ENCODE measurements at places on chromosomes 16 and 17.

GRCh38 chr16:57462978-57463362 lies 491 bp downstream of the POLR2C start:
- no peak for DNase-seq

GRCh38 chr17:75404731-75405364 lies 630 bp downstream of the GRB2 start:
- DNase-seq = peak; percentile 35

DNA sequence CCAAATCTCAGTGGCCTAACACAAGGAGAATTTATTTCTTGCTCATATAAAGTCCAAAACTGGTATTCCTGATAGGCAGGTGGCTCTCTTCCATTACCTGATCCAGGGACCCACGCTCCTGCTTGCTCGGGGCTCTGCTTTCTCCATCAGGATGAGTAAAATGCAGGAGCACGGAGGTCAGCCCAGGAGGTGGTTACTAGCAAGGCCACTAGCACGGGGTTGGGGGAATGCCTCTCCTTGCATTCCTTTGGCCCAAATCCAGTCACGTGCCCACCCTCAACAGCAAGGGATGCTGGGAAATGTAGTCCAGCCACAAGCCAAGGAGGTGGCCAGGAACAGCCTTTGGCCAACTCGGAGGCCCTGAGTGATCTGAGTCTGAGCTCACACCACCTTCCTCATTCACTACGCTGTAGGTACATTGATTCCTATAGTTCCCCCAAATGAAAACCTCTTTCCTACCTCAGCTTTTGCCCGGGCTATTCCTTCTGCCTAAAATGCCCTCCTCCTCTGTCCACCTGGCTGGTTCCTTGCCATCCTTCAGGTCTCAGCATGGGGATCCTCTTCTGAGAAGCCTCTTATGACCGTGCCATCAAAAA lies 38.3 kb upstream of the HAPSTR1 start:
- no peak for DNase-seq

- DNase-seq = no peak
Observed at GRCh38 chr17:82235056-82235774, 6.4 kb downstream of the SLC16A3 start.

DNA sequence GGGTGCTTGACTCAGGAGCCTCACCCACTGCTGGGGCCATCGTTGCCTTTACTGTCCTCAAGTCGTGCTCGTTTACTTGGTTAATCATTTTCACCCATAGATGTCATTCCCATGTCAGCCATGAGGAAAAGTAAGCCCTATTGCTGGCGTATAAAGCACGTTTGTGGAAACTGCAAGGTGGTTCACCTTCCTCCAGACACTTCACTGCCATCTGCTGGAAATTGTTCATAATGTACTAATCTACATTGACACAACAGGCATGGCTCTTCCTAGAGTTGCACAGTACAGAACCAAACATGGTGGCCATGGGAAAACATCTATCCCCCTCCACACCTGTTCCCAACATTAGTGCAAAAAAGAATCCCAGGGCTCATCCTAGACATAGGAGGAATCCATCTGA lies 116.6 kb downstream of the ZNF18 start:
- DNase-seq = no peak

- no peak for DNase-seq
Observed at GRCh38 chr16:57282510-57283213, 1.8 kb downstream of the PLLP start.

GRCh38 chr17:37068266-37068665 lies 119.5 kb downstream of the AATF start:
- no peak for DNase-seq

DNA sequence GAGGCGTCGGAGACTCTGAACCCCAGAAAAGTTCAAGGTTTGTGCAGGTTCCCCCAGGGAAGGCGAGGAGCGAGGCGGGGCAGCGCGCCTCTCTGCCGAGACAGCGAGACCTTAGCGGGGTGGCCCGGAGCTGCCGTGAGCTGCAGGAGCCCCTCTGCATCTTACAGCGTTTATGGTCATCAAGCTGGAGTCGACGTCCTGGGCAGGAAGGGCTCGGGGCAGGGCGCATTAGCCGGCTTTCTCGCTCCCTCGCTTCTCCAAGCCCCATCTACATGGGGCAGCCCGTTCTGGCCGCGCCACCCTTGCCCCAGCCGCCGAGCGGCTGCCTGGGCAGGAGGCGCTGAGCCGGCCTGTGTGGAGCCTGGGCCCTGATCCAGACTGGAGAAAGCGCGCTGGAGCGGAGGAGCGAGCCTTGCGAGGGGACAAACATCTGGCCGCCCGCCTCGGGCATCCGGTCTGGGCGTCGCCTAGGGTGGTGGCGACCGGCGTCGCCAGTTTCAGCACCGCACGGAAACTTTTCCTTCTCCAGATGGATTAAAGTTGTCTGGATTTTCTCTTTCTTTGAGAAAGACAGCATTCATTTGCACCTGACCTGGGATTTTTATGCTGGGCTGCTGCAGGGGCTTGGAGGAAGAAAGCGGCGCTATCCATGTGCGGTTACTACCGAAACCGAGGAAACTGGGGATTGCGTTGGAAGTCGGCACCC lies 750 bp downstream of the TMEM132E start:
- no peak for DNase-seq

DNA sequence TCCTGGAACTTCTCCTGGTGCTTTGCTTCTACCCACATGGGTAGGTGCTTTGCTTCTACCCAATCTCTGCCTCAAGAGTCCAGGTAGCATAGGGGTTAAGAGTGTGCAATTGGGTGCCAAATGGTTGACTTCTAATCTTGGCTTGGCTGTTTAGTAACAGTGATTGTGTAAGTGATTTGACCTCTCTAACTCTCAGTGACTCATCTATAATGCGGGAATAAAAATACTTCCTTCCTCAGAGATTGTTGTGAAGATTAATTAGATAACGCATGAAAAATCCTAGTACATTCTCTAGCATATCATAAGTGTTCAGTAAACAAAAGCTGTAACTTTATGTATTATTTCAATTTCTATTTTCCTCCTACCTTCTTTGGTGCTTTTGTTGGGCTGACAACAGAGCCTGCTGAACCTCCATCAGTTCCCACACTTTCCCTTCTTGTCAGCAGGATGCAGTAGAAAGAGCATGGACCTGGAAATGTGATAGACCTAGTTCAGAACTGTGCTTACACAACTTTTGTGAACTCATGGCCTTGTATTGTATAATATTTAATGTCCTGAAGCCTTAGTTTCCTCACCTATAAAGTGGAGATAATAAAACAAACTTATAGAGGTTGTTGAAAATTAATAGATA lies 72.9 kb upstream of the SMIM36 start:
- no peak for DNase-seq

DNA sequence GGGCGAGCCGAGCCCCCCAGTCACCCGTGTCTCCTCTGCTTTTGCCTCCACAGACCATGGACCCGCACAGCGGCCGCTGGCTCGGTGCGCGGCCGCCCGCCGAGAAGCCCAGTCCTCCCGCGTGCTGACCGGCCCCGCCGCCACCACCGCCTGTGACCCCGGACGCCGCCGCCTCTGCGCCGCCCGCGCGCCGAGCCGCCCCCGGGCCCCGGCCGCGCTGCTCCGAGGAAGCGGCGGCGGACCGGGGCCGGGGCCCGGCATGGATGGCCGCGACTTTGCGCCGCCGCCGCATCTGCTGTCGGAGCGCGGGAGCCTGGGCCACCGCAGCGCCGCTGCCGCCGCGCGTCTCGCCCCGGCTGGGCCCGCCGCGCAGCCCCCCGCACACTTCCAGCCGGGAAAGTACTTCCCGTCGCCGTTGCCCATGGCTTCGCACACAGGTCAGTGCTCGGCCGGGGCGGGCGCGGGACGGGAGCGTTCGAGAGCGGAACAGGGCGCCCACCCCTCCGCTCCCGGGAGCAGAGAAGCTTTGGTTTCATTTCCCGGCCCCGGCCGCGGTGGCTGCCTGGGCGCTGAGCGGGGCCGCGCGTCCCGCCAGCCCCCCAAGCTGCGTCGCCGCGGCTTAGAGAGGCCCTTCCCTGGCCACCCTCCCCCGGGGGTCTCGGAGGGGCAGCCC lies 4.4 kb downstream of the BAHCC1 start:
- no peak for DNase-seq

- no peak for DNase-seq
Observed at GRCh38 chr16:53937161-53937880, 233.4 kb downstream of the FTO start.

DNA sequence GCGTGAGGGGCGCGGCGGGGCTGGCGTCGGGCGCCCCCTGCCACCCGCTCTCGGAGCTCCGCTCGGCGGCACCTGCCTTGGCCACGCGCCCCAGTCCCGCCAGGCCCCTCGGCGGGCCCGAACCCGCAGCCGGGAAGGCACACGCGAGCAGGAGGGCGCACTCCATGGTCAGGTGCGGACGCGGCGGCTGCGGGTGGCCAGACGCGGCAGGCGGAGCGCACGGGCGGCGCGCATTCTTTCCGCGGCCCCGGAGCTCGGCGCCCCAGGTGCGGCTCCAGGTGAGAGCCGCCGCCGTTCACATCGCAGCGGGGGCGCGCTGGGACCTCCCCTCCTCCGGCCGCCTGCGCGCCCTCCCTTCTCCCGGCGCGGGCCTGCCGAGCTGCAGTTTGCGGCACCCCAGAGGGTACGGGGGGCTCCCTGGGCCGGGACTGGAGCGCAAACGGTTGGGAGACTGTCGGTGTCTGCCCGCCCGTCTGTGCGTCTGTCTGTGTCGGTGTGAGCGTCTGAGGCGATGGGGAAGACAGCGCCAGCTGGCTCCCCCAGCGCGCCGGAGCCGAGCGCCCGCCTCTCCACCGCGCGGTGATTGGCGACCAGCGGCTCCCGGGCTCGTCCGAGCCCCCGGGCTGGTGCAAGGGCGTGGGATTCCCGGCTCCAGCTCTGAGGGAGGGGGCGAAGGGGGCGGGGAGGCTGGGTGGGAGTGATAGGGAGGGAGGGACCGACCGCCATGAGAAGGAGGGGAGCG lies at the start of gene ADAMTS18:
ADAMTS18 (minus strand) TSS at position 505 of the 742 bp plus-strand sequence; CDS start at position 166, 339 bp downstream.
- no peak for DNase-seq

GRCh38 chr17:81901167-81902022 lies 643 bp upstream of the NPB start:
- no peak for DNase-seq

- no peak for DNase-seq
Observed at GRCh38 chr16:25699069-25699468, 7.3 kb downstream of the HS3ST4 start.

DNA sequence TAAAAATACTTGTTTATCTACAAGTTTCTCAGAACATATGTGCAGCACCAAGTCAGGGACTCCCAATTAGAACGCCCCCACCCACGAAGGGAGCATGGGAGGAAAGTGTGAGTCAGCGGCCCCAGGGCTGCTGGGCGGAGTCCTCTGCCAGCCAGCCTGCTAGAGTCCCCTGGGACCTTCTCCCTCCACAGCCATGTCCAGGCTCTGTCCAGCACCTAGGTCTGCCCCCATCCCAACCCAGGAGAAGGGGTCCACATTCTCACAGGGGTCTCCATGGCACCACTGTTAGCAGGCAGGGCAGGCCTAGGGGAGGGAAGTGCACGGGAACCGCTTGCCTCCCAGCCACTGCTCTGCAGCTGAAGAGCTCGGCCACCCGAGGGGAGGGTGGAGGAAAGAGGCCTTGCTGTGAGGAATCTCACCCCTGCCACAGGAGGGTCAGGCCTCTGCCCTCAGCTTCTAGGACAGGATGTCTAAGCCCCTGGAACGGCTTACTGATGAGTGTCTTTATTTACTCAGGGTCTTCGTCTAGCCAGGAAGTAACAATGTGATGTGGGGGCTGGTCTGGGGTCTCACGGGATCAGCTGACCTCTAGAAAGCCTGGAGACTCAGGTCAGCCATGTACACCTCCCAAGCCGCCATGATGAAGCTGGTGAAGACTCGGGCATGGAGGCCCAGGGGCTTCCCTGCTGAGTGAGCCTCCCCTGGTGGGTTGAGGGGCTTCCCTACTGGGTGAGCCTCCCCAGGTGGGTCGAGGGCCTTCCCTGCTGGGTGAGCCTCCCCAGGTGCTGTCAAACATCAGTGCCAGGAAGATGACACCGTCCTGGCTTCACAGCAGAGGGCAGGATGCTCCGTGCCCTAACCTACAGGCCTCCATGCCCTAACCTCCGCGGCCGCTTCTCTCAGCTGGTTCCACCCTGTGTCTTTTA lies 190.3 kb downstream of the RBFOX3 start:
- DNase-seq = no peak

GRCh38 chr16:85988723-85989313 lies 89.9 kb downstream of the IRF8 start:
- DNase-seq = no peak

- DNase-seq = no peak
Observed at GRCh38 chr17:29954405-29954804, 13.0 kb downstream of the EFCAB5 start.

GRCh38 chr17:5226940-5227878 lies 7.5 kb downstream of the SCIMP start:
- DNase-seq = no peak

DNA sequence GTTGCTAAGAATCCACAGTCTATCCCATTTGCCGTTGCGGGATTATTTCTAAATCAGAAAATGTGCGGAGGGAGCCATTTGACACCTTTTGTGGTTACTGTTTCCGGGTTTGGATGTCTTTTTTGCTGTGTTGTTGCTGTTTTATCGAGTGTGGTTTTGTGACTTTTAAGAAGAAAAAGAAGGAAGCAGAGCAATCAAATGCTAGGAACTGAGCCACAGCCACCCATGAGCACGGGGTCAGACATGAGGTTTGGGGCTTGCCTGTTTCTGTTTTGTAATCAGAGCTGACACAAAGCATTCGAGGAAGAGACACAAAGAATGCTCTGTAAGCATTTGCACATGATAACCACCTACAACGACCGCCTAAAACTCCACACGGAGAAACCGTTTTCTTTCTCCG lies 53.1 kb upstream of the CHMP6 start:
- no peak for DNase-seq

DNA sequence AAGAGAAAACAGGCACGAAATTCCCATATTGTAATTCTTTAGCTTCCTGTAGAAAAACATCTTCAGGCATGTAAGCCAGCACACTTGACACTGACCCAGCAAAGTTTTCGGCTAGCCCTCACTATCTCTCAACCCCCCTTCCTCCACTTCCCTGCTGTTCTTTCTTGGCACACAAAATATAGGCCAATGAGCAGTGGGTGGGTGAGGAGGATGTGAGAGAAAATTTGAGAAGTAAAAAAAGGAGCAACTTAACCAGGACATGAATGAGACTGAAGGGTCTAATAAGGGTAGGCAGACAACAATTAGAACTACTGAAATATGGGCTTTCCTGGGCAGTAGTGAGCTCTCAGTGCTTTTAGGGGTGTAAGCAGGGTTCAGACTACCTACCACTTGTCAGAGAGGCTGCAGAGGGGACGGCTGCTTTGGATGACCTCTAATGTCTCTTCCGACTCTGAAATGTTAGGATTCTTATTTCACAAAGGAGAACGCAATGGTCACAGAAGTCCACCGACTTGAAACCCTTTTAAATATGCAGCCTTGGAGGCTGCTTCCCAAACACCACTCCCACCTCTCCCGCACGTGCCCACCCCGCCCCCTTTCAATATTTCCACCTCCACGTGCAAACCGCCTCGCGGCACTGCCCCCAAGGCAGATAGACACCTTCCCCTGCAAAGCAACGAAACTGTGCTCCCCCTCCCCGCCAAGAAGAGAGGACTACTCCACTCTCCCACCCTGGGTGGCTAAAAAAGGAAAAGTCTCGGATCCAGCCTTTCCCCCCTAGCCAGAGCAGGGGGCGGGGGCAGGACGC lies 889 bp downstream of the MBTD1 start:
- DNase-seq = no peak

Measured in stimulated activated CD8-positive, alpha-beta memory T cell treated with anti-CD3 and anti-CD28 coated beads, Interleukin-15, amount 100 ng/mL, for 24 hours (primary cell).